ENCODE measurements at places on chromosomes 7 and 10.

DNA sequence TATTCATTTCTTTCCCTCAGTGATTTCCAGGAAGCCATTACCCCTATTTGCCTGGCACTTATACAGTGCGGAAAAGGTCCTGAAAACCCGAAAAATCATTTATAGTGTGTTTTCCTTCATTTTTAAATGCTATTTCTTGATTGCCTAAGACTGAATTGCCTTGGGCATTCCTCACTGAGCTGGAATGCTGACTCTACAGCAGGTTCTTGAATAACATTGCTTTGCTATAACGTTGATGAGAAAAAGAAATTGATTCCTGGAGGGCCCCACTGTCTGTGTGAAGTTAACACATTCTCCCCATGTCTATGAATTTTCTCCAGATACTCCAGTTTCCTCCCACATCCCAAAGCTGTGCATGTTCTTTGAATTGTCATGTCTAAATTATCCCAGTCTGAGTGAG is 308.5 kb downstream of the EXOC4 start:
- peak; percentile 52 for DNase-seq

DNA sequence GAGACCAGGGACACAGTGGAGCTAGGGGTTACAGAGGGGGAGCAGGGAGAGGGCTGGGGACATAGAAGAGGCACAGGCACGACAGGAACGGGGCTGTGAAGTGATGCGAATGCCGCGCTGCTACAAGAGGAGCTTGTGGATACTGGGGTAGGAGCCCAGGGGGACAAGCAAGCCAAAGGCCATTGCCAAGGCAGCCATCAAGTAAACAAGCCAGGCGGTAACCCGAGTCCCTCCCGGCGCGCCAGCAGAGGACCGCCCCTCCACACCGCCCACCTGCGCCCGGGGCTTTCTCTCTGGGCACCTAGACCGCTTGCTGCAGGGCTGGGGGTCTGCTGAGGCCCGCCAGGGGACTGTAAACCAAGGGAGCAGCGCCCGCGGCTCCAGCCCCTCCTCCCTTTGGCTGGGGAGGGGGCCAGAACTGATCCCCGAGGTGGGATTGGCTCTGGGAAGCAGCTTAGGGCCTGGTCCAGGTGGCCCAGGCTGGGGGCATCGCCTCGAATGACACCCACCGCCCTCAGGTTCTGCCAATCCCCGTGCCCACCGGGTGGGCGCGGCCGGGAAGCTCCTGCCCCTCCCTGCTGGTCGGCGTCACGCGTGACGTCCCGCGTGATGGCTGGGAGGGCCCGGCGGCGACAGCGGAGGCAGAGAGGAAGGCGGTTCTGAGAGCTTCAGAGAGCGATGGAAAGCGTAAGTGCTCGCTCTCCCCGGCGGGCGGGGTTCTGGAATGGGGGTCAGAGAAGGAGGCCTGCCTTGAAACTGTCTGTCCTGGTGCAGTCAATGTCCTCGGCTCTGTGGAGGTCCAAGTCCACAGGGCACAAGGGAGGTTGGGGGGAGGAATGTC is 982 bp downstream of the SFXN3 start:
- DNase-seq, result peak; percentile 89

DNA sequence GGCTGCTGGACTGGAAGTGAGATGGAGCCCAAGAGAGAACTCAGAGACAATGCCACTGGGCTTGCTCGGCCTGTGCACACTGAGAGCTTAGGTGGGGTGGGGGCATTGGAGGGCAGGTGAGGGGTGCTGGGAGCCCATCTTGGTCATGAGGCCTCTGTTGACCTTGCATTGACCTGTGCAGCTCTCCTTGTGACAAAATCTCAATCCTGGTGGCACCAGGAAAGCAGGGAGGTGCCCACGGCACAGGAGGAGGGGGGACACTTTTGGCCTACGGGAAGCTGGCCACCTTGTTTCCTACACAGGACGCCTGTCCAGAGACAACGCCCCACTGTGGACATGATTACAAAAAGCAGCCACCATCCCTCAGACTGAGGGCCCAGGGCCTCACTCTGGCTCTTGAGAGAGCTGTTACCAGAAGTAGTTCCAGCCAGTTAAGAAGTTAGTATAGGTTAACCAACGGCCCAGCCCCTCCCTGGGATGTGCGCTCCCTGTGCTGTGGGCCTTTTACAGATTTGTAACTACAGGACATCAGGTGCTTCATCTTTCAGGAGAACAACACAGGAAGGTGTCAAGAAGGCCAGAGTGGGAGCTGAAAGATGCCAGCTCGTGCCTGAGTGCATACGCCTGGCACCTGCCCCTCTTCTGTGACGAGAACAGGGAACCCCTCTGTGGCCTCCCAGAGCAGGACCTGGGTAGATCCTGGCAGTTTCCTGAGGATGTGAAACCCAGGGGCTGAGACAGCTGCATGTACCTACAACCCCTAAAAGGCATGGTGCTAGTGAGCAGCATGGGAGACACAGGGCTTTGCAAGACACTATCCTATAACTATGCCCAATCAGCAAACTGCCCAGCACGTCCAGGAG is 10.3 kb downstream of the PKD1L1 start:
- DNase-seq, result no peak

- peak; percentile 73 for DNase-seq
These were observed 9.3 kb upstream of the FAM180A start for GRCh38 chr7:135757719-135758411.

GRCh38 chr10:80535671-80536360 is 1.9 kb upstream of the SH2D4B start:
- no peak for DNase-seq

GRCh38 chr10:83723080-83723479 is 416.2 kb upstream of the GHITM start:
- no peak for DNase-seq

DNA sequence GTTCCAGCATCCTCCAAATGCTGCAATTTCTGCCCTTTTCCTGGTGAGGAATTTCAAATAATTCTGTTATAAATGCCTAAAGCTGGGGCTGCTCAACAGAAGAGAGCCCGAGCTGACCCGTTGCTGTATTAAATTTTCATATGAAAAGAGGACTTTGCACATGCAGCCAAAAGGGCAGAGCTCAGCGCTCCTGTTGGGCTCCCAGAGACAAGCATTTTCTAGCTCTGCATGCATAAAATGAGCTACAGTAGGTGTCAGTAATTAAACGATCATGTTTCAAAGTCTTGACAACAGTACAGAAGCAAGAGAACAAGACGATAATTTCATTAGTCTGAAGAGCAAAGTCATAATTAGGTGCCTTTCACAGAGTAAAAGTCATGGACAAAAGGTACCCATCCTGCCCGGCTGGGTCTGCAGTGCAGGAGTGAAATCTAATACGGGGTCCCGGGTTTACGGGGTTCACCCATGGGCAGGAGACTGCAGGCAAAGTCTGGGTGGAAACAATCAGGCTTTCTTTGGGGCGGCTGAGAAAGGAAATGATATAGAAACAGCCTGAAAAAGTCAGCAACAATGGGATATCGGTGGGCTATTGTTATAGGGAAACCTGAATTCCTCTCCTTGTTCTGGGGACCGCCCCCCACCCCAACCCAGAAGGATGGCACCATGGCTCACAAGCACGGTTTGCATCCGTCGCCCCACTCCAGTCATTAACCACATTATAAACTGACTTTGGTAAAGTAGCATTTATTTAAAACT is 66.0 kb downstream of the EBF3 start:
- no peak for DNase-seq

- peak; percentile 34 for DNase-seq
These were observed 12.1 kb downstream of the AVL9 start for GRCh38 chr7:32507414-32507813.

- no peak for DNase-seq
These were observed 276.2 kb upstream of the SEMA3C start for GRCh38 chr7:81195033-81195432.

DNA sequence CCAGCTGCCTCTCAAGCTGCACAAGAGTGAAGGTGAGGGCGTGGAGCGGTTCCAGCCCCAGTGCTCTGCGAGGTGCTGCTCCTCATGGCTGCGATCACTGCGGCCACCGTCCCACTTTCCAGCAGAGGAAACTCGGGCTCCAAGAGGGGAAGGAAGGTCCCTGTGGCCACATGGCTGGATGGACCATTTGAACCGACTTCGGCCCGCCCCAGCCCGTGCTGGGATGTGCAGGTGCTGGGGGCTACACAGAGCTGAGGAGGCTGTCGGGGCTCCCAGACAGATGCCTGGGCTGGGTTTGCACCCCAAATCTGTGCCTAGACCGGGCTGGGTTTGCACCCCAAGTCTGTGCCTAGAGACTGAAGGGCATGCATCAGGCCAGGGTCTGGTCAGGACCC is 186.6 kb downstream of the DNAJB6 start:
- DNase-seq, result no peak

GRCh38 chr10:127889605-127890195 is 3.0 kb downstream of the CLRN3 start:
- DNase-seq, result no peak

GRCh38 chr10:112799726-112800510 is 150.1 kb upstream of the TCF7L2 start:
- DNase-seq, result no peak

DNA sequence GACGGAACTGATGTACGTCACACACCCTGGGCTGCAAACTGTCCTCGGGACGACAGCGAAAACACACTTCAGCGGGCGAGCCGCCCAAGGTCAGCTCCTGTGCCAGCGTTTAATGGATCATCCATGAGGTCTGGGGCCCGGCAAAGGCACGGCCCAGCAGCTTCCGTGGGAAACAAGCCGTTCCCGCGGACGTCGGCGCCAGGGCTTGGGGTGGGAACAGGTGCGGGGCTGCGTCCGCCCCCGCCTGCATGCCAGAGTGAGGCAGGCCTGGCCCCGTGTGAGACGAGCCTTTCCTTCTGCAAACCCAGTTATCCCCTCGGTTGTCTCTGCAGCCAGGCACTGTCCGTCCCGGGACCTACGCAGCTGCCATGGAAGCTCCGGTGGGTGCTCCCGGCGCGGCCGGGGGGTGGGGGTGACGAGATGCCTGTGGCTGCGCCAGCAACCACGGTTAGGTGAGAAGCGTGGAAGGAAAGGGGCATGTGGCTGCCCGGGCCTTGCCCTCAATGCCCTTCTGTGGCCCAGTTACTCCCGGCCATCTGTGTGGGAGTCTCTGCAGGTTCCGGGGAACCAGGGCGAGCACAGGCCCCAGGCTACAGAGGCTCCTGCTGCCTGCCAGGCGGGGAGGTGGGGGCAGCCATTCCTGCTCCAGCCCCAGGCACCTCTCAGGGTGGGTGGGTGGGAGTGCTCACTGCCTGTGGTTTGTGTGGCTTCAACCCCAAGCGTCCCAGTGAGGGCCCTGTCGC is 42.2 kb upstream of the PDGFA start:
- no peak for DNase-seq

DNA sequence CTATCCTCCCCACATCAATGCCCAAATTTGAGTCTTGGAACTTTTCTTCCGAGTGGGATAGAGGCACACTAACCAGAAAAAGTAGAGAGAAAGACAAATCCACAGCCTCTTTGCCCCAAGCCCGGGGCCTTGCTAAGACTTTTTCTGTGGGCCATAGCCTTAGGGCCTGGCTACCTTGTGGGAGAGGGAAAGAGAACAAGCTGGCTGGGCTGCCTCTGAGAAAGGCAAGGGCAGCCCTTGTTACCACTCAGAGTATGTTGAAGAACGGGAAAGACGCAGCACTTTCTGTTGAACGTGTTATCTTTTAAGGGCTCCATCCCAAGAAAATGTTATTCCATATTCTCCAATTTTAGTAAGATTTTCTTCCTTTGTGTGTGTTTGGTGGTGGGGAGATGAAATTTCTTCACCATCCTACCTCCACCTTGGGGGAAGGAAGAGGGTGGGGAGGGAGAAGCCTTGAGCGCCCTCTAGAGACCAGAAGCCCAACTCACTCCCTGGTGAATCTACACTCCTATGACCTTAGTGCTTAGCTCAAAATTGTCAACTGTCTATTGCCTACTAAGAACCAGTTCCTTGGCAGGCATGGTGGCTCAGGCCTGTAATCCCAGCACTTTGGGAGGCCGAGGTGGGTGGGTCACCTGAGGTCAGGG is 3.9 kb upstream of the NRF1 start:
- DNase-seq, result peak; percentile 49

GRCh38 chr10:89330537-89331212 is 2.9 kb downstream of the IFIT3 start:
- DNase-seq, result no peak

- DNase-seq, result no peak
These were observed 4.9 kb upstream of the ABCB4 start for GRCh38 chr7:87480386-87480785.

GRCh38 chr7:41652267-41652666 is 50.6 kb downstream of the INHBA start:
- DNase-seq, result peak; percentile 88

- DNase-seq, result no peak
These were observed 6.9 kb upstream of the LAMB1 start for GRCh38 chr7:108009873-108010272.

- no peak for DNase-seq
These were observed 138.9 kb upstream of the KLF14 start for GRCh38 chr7:130872756-130873448.

- peak; percentile 40 for DNase-seq
These were observed 59.6 kb upstream of the TRIL start for GRCh38 chr7:29017713-29018112.

GRCh38 chr7:32255036-32255435 is 184.8 kb upstream of the PDE1C start:
- no peak for DNase-seq

DNA sequence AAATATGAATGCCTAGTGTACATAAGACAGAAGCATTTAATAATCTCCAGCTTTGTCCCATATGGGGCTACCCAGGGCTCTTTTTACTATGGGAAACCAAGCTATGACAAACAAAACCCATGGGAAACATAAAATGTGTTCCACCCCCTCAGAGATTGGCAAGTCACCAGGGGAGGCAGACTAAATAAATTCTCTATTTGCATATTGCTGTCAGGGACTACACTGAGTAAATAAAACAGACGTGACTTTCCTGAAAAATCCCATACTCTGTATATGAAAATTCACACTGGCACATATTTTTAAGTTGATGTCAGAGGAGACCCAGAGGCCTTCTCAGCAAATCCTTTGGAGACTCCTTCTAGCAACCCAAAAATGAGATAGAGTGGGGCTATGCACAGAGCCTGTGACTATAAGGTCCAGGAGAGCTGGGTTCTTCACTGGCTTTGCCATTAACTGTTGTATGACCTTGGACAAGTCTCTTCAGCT is 44.0 kb upstream of the HPSE2 start:
- peak; percentile 57 for DNase-seq

- no peak for DNase-seq
These were observed 73.0 kb downstream of the NEURL1 start for GRCh38 chr10:103566536-103566935.

DNA sequence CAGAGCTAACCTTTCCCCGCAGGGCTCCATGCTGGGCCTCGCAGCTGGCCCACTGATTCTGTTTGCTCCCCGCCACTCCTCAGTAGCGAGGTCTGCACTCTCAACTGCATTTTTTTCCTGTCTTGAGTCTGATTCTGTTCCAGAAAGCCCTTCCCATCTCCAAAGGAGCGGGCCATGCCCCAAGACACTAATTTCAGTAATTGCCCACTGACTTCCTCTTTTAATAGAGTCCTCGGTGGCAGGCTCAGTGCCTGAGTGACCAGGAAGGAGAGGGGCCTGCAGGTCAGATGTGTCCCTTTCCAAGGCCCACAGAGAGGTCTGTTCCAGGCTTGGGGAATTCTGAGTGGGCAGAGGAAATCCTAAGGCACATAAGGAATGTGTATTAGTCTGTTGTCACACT is 77.4 kb downstream of the ADCY1 start:
- DNase-seq, result no peak
